Stimulated activated CD8-positive, alpha-beta memory T cell treated with anti-CD3 and anti-CD28 coated beads, Interleukin-4, amount 100 ng/mL, for 1 hour (primary cell): ENCODE measurements at places on chromosomes 16 and 17.

- DNase-seq: no peak
These were observed 2.0 kb upstream of the GLIS2 start for GRCh38 chr16:4313563-4314531.

DNA sequence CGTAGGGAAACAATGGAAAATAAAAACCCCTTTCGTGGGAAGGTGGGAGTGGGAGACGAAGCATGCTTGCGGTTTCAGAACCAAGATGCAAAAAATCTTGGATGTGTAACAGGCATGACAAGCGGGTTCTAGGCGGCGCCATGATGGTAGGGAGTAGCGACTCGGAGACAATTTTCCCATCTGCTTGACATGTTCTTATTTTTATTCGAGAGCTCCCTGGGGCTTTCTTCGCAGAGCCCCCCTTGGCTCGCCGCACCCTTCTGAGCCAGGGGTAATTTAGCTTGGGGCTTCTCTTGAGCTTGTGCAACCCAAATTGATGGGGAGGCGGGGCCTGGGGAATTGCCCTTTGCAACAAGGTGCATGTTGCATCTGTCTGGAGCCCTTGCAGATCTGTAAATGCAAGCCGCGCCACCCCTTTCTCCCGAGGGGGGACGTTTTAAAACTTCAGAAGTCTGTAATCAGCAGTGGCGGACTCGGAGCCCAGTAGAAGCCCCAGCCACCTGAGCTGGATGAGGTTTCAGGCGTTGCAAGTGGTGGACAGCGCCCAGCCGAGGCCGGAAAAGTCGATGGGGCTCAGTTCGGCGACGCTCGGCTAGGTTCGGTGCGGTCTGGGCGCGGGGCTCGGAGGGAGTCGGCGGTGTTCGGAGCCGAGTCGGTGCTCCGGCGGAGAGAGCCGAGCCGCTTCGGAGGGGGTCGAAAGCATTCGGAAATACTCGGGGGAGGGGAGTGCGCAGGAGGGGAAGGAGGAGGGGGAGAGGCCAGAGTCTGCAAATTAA, 2.9 kb downstream of the GNAO1 start:
- DNase-seq: peak; percentile 24

- no peak for DNase-seq
These were observed 111.8 kb upstream of the PSMD7 start for GRCh38 chr16:74184839-74185238.

DNA sequence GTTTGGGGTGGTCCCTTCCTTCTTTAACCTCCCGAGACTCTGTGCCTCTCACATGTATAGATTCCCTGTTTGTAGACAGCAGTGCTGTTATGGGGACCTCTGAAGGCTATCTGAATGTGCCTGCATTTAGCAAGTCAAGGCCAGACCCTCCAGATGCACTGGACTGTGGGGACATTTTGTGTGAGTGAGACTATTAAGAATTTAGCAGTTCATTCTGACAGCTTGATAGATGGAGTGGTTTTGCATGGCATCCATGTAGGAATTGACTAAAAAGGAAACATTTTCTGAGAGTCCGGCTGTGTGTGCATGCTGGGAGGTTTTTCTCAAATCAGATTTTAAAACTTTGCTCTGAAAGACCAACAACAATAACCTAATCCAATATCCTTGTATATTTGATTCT, 226.3 kb downstream of the MSI2 start:
- DNase-seq: no peak

- no peak for DNase-seq
These were observed 12.2 kb downstream of the DBNDD1 start for GRCh38 chr16:90007015-90007414.
